GM20000 (cell line): ENCODE measurements at places on chromosomes 7 and 10.
A peak's percentile ranks its signal among the peaks of the same experiment; 100 is the strongest.

GRCh38 chr7:75565132-75565837, 73.2 kb downstream of the SPDYE5 start:
- DNase-seq = no peak

DNA sequence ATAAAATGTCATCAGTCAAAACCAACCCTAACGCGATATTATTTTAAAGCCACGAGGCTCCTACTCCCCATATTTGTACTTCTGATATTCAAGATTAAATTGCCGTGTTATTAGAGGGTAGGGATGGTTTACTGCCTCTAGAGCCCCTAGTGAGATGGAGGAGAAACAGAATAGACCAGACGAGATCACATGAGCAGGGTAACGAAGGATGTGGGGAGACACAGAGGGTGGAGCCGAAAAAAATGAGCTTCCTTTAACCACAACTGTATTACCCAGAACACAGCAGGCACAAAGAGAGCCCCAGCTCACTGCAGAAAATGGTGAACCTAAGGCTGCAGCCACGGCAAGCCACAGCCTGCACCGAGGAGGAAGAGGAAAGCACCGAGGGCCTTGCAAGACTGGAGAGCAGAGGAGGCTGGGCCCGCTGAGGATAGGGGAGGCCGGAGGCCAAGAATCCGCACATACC, 14.3 kb downstream of the ZC3HAV1 start:
- peak; percentile 85 for DNase-seq

- peak; percentile 57 for DNase-seq
These were observed 2.1 kb downstream of the ADIRF start for GRCh38 chr10:86970162-86970981.

DNA sequence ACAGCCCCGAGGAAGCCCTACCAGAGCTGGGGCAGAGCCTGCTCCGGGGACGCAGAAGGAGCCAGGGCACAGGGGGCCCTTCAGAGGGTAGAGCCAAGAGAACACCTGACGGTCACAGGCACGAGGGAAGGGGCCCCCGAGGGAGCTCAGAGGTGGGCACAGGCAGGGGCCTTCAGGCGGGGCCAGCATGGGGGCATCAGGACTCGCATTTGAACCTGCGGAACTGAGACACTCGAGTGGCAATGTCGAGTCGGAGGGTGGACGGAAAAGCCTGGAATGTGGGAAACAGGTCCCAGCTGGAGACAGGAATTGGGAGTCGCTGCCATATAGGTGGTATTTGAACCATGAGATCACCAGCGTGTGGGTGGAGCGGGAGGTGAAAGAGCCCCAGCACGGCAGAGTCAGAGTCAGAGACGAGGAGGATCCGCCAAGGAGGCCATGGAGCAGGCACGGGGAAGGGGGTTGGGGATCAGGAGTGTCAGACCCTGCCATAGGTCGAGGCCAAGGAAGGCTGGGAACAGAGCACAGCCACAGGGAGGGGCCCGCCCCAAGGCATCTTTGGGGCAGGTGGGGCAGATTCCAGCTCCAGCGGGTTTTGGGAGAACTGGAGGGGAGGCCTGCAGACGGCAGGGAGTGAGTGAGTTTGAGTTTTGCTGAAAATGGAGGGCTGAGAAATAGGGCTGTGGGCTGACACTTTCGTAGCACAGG, 13.8 kb downstream of the STK32C start:
- no peak for DNase-seq

DNA sequence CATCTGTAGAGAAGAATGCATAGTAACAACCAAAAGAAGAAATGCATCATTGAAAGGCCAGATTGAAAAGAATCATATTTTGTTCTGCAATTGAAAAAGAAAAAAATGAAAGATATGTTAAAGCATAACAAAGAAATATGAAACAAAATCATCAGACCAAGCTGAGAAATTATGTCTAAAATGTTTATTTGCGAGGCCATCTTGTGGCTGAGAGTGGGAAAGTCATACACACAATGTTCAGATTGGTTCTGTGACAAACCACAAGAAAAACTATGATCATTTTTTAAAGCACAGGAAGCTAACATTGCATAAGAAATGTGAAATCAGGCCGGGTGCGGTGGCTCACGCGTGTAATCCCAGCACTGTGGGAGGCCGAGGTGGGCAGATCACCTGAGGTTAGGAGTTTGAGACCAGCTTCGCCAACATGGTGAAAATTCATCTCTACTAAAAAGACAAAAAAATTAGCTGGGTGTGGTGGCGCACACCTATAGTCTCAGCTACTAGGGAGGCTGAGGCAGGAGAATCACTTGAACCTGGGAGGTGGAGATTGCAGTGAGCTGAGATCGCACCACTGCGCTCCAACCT, 36.6 kb downstream of the ABCB5 start:
- DNase-seq = no peak

- peak; percentile 66 for DNase-seq
These were observed 4.4 kb downstream of the WDR91 start for GRCh38 chr7:135206941-135207391.

GRCh38 chr7:142519079-142520078, 229.9 kb upstream of the PRSS1 start:
- DNase-seq = no peak

DNA sequence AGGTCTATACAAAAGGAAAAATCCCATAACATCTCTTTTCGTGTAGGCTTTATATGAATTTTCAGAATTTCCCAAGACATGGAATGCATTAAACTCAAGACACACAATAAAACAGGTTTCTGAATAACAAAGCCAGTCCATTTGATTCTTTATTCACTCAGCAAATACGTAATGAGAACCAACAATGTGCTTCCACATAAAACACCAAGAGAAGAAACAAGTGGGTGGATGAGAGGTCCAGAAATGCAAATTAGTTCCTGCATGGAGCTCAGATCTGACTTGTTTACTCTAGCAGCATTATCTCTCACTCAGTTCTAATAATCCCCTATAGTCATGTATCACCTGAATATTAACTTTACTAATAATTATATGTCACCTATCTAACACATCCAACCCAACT, 249.5 kb downstream of the LRRTM3 start:
- DNase-seq = no peak

DNA sequence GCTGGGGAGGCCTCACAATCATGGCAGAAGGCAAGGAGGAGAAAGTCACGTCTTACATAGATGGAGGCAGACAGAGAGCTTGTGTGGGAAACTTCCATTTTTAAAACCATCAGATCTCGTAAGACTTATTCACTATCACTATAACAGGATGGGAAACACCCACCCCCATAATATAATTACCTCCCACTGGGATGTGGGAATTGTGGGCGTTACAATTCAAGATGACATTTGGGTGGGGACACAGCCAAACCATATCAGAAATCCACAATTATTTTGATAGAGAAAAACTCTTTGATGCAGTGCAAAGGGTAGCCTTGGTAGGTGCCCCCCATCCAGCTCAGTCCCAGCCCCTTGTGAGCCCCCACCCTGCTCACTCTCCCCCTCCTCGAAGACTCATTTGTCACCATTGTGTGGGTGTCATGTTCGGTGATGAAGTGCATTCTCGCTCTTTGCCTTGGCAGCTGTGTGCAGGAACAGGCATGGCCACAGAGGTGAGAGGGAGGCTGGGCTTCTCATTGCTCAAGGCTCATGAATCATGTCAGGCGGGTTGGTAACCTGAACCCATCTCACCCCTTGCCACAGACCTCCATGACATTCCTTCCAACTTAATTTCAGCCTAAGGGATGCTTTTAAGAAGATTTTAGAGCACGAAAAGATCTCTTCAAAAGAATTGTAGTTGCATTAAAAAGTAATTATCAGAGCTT, 75.9 kb downstream of the BUB3 start:
- DNase-seq = no peak

DNA sequence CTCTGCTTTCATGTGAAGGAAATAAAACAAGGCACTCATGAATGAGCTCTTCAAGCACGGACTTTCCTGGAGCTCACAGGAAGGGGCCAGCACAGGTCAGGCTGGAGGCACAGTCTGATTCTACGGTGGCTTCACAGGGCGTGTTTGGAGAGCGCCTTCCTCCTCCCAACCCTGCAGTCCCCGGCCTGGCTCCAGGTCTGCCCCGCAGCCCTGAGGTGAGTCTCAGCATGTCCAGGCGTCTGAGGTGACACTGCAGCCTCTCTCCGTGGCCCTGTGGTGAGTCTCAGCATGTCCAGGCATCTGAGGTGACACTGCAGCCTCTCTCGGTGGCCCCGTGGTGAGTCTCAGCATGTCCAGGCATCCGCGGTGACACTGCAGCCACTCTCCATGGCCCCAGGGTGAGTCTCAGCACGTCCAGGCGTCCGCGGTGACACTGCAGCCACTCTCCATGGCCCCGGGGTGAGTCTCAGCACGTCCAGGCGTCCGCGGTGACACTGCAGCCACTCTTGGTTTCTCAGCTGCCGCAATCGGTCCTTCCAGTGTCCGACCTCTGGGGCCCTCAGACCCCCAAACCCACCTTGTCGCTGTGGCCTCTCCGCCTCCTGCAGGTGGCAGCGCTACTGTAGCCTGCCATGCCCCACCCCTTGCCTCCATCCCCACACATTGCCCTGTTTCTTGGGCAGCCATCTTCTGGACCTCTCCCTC, 381.7 kb downstream of the DNAJB6 start:
- DNase-seq = no peak

GRCh38 chr10:93406364-93407145, 75.6 kb downstream of the MYOF start:
- DNase-seq = no peak

GRCh38 chr10:49323171-49323895, 24.4 kb downstream of the C10orf71 start:
- no peak for DNase-seq

GRCh38 chr7:112173568-112173905, 32.7 kb downstream of the DOCK4 start:
- DNase-seq = no peak

DNA sequence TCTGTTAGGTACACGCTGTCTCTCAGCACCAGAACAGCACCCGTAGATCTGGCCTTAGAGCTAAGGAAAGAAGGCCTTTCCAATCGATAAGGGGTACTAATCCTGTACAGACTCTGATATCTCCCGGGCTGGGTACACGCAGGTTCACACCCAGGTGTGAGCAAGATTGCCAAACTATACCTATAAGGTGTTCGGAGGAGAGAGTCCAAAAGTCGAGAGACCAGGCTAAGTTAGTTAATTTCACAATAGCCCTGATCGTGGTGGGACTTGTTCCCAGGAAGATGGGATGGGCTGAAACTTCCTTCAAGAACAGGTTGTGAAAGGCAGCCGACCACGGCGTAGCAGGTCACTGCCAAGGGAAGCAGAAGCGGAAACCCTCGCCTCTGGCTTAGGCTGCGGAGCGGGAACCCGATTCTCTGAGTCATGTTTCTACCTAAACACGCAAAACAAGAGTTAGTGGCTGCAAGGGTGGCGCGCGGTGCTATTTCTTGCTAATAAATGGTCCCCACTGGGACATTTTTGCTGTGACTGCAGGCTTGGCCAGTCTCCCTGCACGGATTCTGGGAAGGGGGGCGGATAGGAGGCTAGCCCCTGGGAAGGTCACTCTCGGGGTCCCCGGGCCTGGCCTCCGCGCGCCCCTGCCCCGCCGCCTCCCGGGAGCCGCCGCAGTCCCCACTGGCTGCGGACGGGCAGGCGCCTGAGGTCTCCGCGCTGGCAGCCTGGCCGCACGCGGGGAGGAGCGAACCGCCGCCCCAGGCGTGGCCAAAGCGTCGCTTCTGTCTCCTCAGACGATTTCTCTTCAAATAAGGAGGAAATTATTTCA, 75.4 kb upstream of the PDSS1 start:
- DNase-seq = peak; percentile 64

DNA sequence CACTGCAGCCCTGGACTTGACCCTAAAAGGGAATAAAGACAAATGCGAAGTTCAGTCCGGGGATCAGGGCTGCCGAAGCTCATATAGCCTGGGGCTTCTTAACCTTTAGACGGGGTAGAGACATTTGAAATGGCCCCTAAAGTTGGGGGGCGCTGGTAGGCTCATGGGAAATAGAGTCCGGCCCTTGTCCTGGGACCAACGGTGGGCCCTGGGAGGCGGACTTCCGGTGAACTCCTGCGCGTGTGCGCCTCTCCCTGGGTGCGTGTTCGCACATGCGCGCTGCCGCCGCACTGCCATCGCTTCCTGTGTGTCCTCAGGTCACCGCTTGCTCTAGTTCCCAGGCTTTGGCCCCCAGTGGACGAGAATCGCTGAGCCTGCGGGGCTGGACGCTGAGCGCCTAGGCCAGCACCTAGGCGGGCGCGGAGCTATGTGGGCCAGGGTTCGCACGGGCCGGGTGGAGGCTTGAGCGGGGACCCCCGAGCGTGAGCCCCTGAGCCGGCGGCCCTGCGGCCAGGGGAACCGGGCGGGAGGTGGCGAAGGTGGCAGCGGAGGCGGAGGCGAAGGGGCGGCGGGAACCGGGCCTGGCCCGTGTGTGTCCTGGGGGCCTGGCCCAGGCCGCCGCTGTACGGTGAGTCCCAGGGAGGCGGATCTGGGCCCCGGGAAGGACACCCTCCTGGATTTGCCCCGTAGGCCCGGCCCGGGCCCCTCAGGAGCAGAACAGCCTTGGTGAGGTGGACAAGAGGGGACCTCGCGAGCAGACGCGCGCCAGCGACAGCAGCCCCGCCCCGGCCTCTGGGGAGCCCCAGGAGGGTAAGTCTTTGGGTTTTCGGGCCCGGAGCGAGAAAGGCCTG, 23.0 kb upstream of the ZNF12 start:
- DNase-seq = peak; percentile 94

- DNase-seq = no peak
These were observed 2.3 kb upstream of the PNPLA8 start for GRCh38 chr7:108528183-108528712.

GRCh38 chr7:15571301-15571878, 9.6 kb upstream of the AGMO start:
- DNase-seq = no peak

DNA sequence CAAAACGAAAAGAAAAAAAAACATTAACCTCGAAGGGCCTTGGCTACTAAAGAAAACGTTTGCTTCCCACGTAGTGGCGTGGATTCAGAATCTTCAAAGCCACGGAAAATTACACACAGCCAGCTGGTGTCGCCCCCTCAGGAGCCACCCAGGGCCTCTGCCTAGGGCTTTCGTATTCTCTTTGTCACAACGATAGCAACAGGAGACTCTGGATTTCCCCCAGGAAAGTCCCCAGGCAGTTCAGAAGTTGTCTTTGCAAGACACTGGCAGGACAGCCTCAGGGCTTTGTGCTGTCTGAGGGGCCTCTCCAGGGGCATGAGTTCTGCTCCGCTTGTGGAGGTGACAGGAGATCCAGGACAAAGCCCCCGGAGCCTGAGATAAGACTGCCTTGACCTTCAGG, 150.2 kb upstream of the INSYN2A start:
- peak; percentile 40 for DNase-seq

GRCh38 chr7:130944997-130945396, 211.0 kb upstream of the KLF14 start:
- DNase-seq = no peak

- DNase-seq = peak; percentile 52
These were observed 189.9 kb upstream of the PDE1C start for GRCh38 chr7:32259931-32260596.

DNA sequence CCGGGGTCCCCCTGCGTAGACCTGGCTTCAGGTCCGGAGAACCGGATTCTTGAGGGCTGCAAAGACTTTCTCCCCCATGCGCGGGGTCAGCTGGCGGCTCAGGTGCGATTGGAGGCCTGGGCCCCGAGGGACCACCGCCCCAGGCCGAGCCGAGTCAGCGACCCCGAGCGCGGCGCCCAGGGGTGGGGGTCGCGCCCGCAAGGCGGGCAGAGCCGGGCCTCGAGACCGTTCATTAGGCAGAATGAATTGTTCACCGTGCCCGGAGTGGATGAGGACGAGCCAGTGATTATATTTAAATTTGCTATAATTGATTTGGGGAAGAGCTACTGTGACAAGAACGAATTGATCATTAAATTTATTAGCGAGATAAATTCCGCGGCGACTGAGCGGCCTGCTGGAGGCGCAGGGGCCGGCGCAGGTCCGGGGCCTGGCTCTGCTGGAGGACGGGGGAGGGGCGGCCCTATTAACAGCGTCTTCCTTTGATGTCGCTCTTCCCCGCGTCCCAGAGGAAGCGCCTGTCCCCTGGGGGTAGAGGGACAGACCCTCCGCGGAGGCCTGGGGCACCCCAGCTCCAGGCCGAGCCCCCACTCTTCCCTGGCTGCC, 7.5 kb downstream of the MNX1 start:
- DNase-seq = peak; percentile 52
